ENCODE measurements at places on chromosomes 7 and 10.

- DNase-seq = no peak
Observed at GRCh38 chr7:150399421-150400007, 20.4 kb downstream of the ZNF775 start.

DNA sequence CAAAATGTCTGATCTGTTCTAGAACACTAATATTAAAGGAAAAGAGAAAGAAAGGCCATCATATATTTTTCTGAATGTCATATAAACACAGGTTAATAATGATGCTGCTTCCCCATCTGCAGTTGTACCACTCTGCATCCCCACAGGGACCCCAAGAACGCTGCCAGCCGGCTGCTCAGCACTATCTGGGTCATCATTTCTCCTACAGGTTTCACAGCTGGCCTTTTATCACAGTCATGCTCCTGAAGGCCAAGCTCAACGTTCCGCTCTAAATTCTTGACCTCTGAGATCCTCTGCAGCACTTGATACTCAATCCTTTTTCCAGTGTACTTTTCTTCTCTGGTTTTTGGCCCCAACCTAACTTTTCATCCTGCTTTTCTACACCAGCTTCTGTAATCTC, 4.8 kb downstream of the IDI1 start:
- DNase-seq = no peak

- DNase-seq = no peak
Observed at GRCh38 chr7:109964780-109965179, 1126.1 kb upstream of the LRRN3 start.

DNA sequence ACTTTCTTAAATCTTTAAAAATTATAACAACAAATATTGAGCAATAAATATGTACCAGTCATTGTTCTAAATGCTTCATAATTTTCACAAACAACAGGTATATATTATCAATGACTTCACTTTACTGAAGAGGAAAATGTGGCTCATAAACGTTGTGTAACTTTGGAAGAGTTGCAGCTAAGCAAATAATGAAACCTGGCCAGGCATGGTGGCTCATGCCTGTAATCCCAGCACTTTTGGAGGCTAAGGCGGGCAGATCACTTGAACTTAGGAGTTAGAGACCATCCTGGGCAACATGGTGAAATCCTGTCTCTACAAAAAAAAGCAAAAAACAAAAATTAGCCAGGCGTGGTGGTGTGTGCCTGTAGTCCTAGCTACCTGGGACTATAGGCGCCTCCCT, 71.9 kb upstream of the AMPH start:
- no peak for DNase-seq

GRCh38 chr10:86670290-86670811, 2.0 kb downstream of the LDB3 start:
- no peak for DNase-seq

DNA sequence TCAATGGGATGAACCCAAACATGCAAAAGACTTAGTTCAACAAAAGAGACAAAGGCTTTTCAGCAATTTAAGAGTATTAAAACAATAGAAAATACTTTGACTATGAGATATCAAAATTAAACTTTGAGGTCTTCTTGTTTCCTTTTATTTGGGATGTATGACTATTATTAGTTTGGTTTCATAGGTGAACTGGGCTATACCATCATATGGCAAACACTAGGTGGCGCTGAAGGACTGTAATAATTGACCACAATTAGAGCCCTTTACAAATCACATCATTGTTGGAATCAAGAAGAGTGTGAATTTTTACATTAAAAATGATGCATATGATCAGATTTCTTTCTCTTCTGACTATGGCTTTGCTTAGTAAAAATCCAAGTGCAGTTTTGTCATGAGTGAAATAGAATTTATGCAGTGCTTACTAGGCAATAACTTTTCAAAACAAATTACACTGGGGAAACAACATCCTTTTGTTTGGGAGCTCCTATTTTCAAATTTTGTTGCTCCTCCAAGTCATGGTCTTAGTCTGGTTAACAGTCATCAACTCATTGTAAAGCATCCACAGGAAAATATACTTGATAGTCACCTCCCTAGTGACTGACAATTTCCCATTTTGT, 14.7 kb upstream of the NXPH1 start:
- no peak for DNase-seq

DNA sequence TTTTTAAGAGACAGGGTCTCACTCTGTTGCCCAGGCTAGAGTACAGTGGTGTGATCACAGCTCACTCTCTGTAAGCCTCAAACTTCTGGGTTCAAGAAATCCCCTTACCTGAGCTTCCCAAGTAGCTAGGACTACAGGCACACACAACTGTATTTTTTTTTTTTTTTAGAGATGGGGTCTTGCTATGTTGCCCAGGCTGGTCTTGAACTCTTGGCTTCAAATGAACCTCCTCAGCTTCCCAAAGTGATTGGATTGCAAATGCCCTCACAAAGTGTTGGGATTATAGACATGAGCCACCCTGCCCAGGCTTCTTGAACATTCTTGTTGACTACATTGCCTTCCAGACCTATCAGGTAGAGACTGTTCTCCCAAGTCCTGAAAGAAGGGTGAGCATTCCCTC, 72.6 kb downstream of the WNT2 start:
- DNase-seq = no peak

DNA sequence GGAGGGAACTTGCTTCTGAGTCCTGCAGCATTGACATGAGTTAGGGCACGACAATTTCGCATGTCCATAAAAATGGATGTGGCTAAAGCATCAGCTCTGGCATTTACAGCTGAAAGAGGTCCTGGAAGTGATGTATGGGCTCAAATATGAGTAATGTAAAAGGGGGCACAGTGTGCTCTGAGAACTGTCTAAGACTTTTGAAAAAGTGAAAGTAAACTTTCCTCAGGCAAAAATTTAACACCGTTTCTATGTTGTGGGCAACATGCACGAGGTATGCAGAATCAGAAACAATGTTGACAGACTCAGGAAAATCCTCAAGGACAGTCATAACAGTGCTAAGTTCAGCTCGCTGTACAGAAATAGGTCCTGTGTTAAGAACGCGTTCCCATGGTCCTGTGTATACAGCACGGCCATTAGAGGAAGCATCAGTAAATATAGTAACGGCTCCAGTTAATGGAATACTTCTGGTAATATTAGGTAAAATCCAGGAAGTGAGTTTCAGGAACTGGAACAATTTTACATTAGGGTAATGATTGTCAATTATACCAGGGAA, 37.9 kb upstream of the AKR1C2 start:
- DNase-seq = no peak

DNA sequence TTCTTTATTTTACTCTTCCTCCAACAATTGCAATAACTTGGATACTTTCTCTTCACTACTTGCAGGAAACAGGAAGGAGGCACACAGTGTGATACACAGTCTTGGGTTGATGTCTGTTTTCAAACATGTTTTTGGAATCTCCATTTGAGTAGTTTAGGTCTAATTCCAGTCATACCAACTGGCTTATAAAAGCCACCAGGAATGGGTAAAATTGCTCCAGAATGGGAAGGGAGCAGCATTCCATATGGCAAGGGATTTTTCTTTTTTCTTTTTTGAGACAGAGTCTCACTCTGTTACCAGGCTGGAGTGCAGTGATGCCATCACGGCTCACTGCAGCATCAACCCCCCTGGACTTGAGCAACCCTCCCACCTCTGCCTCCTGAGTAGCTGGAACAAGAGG, 545.1 kb upstream of the GALNT17 start:
- no peak for DNase-seq

- DNase-seq = no peak
Observed at GRCh38 chr7:100584683-100585510, 1.0 kb downstream of the LRCH4 start.

DNA sequence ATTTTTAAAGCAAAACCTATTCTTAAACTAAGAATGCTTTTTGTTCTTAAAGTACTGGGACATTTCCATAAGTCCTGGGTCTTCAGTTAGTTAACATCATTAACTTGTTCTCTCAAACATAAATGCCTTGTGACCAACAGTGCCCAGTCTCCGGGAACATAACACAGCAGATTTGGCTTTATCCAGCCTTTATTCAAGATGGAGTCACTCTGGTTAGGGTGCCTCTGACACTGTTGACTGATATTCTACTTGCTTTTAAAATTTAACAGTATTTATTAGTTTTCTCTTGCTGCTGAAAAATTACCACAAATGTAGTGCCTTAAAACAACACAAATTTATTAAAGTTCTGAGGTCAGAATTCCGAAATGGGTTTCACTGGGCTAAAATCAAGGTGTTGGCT, 44.1 kb downstream of the AVL9 start:
- DNase-seq = no peak

GRCh38 chr10:49612513-49613164, 1.2 kb upstream of the CHAT start:
- no peak for DNase-seq

DNA sequence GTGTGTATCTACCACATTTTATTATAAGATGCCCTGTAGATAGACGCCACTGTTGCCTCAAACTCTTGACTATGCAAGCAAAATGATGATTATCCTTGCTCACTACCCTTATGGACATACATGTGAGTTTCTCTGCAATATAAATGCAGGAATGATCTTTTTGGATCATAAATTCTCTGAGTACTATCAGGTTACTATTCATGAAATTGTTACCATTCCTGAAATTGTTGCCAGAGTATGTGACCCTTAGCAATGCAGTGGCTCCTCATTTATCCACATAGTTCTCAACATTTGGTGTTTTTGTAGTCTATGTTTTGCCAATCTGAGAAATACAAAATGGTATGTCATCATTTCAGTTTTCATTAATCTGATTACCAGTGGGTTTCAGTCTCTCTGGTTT, 166.2 kb upstream of the FAM3C start:
- no peak for DNase-seq

DNA sequence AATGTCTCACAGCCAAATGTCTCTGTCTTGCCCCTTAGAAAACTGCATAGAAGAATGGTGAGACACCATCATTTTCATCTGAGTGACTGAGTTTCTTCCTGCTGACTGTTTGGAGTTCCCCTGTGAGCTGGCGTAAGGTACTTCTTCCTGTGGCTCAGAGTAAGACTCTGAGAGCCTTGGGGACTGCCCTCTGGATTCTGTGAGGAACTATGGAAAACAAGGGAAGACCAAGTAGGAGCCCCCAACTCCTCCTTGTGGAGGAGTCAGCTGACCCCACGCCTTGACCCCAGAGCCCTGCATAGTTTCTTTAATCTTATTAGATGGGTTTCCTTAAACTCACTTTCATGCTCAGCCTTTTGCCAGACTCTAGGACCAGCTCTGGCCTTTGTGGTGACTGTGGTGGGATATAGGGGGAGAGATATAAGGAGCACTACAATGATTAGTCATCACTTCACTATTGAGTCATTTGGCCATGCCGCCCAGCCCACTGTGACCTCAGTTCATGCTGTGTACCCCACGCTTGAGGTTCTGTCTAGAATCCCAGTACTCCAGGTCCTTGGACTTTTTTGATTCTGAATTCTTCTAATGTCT, 51.8 kb upstream of the FAM133B start:
- no peak for DNase-seq

GRCh38 chr7:30074422-30075030, 46.3 kb downstream of the PLEKHA8 start:
- no peak for DNase-seq

DNA sequence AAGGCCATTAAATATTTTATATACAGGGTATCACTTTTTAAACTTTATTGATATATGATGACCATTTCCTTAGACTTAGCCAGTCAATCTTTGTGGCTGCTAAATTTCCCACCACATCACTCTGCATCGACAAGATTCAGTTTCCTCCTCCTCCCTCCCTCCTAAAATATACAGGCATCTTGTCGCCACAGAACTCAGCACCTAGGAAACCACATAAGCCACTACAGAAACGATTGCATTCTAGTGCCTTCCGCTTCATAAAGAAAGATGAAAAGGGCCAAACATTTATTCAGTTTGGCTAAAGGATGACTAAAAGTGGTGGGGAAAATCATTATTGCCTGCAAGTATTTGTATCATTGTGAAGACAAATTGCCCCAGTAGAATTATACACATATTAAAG, 30.7 kb downstream of the ERCC6 start:
- no peak for DNase-seq

- no peak for DNase-seq
Observed at GRCh38 chr10:112698133-112698817, 251.3 kb downstream of the VTI1A start.

DNA sequence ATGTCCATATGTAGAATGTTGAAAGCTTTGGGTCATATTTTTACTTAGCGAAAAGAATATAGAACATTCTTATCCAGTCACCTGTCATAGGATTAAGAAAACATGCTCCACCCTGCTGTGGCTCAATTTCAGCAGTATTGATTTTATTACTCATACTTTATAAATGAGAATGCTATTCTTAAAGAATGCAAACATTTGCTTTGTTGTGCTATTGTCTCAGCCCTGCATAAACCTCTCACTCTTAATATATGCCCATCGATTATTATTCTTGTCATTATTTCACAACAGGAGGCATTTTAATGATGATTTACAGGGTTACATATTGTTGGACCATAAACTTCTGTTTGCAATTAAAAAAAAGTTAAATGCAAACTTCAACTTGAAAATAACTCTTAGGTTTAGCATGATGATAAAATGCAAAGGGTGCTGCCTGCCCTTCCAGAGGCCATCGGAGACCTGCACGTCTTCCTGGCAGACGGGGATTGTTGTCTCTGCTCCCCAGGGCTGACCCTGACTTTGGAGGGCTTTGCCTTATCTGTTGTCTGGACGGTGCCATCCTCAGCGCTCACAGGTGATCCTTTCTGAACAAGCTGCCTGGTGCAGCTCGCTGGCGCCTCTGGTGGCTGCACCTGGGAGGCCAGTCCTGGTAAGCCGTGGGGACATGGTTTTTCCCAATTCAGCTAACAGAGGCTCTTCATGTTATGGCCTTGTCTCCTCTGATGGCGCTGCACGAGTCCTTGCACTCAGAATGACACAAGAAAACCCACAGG, 50.0 kb upstream of the SHH start:
- no peak for DNase-seq

- DNase-seq = no peak
Observed at GRCh38 chr10:8240861-8241260, 186.4 kb downstream of the GATA3 start.

DNA sequence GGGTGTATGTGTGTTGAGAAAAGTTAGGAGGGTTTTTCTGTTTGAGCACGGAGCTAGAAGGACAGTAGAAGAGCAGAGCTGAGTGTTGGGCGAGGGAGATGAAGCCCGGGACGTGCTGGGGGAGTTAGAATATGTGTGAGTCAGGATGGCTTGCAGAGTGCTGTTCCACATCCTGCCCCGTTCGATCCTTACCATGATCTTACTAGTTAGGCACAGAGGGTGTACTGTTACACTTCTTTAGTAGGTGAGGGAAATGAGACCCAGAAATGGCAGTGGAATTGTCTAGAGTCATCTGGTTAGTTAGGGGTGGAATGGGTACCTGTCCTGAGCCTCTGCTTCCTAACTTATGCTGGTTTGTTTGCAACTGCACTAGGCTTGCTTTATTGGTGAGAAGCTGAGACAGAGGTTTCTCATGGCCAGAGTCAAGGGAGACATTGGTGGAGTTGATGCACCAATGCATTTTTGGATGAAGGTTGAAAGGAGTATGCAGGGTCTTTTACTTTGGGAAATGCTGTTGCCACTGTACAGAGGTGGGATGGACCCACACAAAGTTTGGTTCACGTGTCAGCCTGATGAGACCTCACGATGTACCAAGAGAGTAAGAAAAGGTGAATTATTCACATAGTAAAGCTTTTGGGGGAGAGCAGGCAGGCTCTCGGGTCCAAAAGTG, 42.4 kb downstream of the CCNY start:
- no peak for DNase-seq
